ENCODE measurements at places on chromosomes 3 and 15. TPM values are rescaled to one million over a fixed set of nuclear protein-coding genes. Genes with fewer than 3 reads are reported as not detected.

- DNase-seq, result no peak
Measured at GRCh38 chr15:70149667-70150404, 52.1 kb upstream of the TLE3 start.

GRCh38 chr15:88526247-88526879 lies 20.1 kb downstream of the DET1 start:
- DNase-seq, result no peak

DNA sequence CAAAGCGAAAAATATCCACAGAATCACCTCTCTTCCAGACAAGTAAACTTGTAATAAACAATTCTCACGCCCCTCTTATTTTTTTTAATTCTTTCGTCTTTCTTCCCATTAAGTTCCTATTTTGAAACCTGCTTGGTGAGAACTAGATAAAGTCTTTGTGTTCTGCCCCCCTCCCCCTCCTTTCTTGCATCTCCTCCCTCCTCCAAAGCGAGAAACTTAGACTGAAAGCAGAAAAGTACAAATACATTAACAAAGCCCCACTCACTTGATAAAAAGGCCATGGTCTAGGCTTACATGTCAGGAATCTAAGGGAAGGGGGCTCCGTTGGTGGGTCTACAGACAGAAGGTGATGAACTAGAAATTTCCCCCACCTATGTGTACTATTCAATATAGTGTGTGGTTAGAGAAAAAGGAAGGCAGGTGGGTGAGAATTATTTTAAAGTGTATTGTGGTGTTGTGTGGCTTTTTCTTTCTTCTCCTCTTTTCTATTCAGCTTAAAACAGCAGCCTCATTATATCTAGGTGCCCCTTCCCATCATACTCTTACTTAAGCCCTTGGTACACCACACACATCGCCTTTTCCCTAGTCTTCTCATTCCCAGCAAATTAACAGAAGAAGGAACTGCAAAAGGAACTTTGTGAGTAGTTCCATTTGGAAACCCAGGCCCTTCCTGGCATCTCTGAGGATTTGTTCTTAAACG lies 215.3 kb downstream of the MEIS2 start:
- no peak for DNase-seq

- DNase-seq, result peak; percentile 70
Measured at GRCh38 chr3:50121072-50122032, 32.6 kb downstream of the RBM5 start.

DNA sequence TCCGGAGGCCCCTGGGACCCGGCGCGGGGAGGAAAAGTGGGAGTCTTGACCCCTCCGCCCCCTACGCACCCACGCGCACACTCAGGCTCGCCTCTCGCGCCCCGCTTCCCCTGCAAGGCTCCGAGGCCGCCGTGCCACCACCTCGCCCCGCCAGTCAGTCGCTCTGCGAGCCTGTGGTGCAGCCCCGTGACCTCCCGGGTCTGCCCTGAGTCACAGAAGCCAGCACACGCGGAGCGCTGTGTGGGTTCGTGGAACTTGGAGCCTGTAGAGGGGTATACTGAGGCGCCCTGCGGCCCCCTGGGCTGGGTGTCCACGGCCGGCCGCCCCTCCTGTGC lies 380 bp upstream of the ALS2CL start:
- no peak for DNase-seq

Gene AEN
- 4.8 TPM for polyA plus RNA-seq

Measured in muscle of back (tissue), 13 donors.